Iris pigment epithelial cell (primary cell): ENCODE measurements at places on chromosomes 7 and 10.

GRCh38 chr7:11006291-11006690, 32.6 kb downstream of the PHF14 start:
- no peak for DNase-seq

GRCh38 chr7:19520392-19520791, 188.4 kb downstream of the POLR1F start:
- DNase-seq = peak; percentile 60

- DNase-seq = no peak
Measured at GRCh38 chr10:14014423-14014822, 316.3 kb downstream of the FRMD4A start.

- DNase-seq = peak; percentile 91
Measured at GRCh38 chr7:139731802-139732470, 45.9 kb downstream of the HIPK2 start.

DNA sequence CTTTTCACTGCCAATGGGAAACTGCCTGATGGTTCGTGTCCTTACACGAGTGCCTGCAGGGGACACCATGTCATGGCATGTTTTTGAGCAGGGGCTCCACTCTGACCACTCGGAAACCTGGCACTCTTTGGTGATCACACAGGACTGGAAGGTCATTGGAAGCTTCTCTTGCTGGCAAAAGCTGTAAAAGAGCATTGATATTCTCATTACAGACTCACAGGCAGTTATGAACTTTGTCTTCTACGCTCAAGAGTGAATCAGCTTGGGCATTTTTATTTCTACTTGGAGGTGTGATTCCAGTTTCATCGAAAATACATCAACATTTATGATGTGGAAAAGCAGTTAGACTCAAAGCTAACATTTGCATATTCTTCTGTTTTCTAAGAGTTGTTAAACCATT, 238.7 kb downstream of the THSD7A start:
- DNase-seq = no peak

- DNase-seq = no peak
Measured at GRCh38 chr10:27464993-27465392, 39.1 kb upstream of the RAB18 start.

DNA sequence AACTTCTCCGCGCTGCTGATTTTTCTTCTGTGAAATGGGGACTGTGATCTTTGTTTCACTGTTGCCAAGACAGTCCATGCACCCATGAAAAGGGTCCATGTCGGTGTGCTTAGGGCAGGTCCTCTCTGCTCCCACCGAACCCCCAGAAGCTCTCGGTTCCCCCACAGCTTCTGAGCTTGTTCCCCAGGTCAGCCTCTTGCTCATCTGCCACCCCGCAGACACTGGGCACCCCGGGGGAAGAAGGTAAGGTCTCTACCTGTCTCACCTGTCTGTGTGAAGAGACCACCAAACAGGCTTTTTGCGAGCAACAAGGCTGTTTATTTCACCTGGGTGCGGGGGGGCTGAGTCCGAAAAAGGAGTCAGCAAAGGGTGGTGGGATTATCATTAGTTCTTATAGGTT, 66.2 kb upstream of the NANOS1 start:
- DNase-seq = no peak

- DNase-seq = peak; percentile 66
Measured at GRCh38 chr10:25682203-25682851, 251.7 kb upstream of the MYO3A start.

DNA sequence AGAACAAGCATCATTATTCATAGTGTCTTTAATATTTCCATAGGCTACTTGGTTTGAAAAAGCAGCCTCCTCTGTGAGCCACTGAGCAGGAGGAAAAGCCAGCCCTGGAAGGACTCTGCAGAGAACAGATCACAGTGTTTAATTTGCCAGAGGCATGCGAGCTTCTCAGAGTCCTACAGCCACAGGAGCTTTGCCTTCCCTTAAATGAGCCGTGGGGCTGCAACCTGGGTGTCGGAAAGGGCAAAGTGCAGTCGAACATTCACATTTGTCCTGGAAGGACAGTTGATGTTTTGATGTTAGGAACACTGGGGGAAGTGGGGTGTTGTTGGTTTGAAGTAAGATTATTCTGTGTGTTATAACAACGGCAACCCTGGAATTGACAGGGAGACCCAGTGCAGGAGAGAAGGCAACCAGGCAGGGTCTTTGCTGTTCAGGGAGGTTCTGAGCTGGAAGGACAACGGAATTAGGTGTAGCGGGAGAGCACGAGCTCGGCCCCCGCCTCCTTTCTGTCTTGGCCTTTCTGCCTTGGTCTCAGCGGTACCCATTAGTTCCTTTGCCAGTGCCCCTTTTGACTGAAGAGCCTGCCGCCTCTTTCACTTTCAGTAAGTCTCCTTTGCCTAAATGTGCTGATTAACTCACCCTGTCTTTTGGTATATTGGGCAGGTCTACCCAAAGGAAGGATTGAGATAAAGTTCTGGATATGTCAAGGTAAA, 192.3 kb upstream of the PITRM1 start:
- no peak for DNase-seq

DNA sequence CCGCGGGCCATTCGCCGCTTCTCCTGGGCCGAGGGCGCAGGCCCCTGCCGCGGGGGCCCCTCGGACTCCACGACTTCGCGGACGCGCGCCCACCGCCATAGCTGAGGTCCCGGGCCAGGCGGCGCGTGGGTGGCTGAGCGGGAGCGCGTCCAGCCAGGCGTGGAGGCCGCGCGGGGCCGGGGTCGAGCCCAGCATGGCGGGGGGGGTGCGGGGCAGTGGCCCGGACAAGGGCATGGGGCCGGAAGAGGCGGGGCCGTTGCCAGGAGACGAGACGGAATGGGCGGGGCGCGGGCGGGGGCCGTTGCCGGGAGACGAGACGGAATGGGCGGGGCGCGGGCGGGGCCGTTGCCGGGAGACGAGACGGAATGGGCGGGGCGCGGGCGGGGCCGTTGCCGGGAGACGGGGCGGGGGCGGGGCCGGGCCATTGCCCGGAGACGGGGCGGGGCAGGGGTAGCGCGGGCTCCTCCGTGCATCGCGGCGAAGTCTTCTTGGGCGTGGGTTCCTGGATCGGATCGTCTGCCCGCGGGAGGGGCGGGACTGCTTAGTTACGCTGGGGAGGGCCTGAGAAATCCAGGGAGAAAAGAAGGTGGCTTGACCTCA, 14.8 kb downstream of the ADAM8 start:
- DNase-seq = peak; percentile 42

DNA sequence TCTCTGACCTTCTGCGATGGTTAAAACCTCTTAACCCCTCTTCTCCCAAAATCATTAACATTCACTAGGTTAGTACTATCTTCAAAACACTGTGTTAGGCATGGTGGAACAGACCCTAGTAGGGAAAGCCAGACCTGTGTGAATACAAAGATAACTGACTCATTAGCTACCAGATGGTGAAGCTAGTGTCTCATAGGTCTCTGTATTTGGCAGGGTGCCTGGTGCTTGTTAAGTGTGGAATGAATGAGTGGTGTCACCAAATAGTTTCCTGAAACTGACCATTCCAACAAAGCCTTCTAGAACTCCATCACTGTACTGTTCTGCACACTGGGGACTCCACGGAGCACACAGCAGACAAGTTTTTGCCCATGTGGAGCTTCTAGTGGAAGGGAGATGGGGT, 27.7 kb upstream of the TM9SF3 start:
- DNase-seq = peak; percentile 95

DNA sequence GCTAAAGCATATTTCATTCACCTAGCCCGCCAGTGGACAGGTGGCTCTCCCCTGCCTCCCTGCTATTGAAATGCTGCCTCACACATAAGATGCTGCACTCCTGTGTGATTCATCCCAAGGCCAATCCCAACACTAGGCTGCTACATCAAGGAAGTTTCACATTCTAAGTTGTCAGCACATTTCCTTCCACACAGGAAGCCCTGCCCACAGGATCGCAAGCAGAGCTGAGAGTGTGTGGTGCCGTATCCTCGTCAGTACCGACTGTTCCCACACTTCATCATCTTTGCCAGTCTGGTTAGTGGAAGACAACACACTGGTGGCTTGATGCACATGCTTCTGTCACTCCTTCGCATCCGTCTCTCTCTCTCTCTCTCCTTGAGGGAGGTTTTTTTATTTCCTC, 194.3 kb upstream of the PPP2R2D start:
- no peak for DNase-seq

DNA sequence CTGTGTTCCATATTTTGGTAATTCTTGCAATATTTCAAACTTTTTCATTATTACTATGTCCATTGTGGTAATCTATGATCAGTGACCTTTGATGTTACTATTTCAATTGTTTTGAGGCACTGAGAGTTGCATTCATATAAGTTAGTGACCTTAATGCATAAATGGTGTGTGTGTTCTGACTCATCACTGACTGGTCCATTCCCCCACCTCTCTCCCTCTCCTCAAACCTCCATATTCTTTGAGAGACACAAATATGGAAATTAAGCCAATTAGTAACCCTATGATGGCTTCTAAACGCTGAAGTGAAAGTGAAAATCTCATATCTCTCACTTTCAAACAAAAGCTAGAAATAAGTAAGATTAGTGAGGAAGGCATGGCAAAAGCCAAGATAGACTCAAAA, 739.6 kb downstream of the CCSER2 start:
- DNase-seq = no peak

- DNase-seq = no peak
Measured at GRCh38 chr10:31822616-31823318, 105.9 kb downstream of the ARHGAP12 start.

DNA sequence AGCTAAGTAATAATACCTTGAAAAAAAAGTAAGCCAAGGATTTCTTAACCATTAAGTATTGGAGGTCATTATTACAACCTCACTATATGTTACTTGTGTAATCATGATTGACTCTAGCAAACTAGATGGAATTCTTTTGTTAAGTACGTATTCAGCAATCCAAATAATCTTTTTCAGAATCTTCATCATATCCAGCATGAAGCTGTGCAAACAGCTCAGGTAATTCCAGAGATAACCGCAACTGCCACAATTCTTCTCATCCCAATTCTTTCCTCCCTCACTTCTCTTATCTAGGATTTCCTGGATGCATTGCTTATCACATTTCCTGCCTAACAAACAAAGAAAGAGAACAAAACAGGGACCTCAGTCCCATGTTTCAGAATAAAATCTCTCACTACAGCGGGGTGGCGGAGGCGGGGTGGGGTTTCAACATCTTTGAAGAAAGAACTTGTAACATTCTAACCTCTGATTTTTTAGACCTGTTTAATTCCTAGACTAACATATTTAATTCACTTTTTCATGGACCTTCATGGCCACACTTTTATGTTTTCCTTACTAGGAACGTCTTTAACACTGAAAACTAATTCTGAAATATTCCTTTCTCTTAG, 156.5 kb downstream of the POM121L12 start:
- DNase-seq = no peak

DNA sequence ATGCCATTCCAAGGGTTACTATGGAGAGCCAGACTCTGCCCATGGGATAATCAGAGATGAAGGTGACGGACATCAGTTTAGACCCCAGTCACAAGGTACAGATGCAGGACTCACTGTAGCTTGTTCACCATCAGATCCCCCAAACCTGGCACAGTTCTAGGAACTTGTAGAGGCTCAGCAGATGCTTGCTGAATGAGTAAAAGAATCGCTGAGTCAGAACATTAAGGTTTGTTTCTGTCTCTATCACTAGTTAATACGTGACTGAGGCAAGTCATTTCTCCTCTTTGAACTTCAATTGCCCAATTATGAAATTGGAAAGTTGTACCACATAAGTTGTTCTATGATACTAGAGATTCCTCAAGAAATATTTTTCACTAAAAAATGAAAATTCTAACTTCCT, 65.1 kb downstream of the PPP1R3C start:
- DNase-seq = peak; percentile 47

GRCh38 chr10:92574548-92575261, 812 bp upstream of the IDE start:
- DNase-seq = peak; percentile 57

DNA sequence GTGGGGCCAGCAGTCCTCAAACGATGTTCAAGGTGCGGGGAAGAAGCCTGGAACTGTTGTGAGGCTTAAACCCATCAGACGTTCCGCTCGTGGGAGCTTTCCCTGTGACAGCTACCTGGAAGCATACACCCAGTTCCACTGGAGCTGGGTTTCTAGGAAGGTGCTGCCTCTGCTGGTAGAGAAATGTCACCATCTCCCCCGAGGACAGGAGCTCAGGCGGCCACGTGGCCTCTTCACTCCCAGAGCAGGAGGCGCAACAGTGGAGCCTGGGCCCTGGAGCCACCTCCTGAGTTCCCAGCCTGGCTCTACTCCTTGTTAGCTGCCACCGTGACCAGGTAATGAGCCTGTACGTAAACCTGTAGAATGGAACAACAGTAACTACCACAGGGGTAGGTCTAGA, 156.1 kb downstream of the ADARB2 start:
- DNase-seq = no peak

GRCh38 chr10:45286980-45287379, 28.4 kb downstream of the OR13A1 start:
- DNase-seq = no peak

DNA sequence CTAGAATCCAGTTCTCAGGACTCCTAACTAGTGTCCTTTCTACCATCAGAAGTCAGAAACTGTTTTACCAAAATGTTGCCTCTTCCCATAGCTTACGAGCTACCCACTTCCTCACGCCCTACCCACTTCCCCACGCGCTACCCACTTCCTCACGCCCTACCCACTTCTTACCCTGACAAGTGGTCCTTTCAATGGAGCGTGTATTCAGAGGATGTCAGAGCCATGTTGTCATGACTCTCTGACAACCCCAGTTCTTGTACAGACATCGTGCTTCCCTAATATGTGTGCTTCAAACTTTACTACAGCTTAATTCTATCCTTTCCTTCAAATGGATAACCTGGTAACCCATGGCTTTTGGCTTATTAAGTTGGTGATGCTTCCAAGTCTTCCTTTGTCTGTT, 84.8 kb upstream of the PHF14 start:
- no peak for DNase-seq

GRCh38 chr7:24216576-24217125, 67.3 kb upstream of the NPY start:
- DNase-seq = peak; percentile 54

- DNase-seq = no peak
Measured at GRCh38 chr7:112293416-112293815, 86.9 kb downstream of the ZNF277 start.

- no peak for DNase-seq
Measured at GRCh38 chr7:64183126-64183742, 23.8 kb upstream of the ZNF735 start.

DNA sequence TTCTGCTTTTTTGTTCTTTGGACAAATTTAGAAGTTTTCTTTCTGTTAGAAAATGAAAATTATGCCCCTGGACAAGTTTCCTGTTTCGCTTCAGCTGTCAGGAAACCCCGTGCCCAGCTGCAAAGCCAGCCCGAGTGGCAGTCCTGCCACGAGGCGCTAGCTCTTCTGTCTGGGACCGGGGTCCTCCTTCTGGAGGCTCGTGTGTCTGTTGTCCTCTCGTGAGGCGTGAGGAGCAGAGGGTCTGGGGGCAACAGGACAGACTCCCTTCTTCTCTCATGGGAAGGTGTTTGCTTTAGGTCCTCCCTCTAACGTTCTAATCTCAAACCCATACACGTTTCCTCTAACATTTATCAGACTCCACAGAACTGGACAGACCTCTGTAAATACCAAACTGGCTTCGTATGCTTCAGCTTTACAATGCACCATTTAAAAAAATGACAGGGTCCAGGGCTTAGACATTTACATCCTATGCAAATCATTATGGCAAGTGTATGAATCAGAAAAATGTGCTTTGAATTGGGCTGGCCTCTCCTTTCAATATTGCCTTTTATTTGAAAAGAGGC, 184.5 kb upstream of the SHH start:
- DNase-seq = no peak
